ENCODE measurements at places on chromosomes 7 and 10.

DNA sequence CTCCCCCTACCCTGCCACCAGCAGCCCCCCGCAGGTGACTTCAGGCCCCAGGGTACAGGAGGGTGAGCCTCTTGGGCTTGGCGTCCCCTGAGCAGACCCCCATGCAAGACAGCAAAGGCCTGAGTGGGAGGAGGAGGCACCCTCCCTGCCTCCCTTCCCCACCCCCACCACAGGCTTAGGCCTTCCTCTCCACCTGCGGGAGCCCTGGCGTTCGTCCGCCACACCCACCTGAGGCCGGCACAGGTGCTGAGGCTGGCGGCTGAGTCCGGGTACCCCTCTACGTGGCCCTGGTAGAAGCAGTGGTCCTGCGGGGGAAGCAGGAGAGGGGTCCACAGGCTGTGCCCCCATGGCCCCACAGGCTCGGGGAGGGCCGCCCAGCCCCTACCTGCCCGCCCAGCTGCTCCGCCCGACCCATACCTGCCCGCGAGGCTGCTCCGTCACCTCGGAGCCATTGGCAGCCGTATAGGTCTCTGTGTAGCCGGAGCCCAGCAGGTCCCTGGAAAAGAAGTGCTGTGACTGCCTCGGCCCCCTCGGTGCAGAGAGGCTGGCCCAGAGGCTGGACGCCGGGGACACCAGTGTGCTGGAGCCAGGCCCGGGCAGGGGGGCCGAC is 3.0 kb downstream of the ADAM8 start:
- DNase-seq, result no peak

DNA sequence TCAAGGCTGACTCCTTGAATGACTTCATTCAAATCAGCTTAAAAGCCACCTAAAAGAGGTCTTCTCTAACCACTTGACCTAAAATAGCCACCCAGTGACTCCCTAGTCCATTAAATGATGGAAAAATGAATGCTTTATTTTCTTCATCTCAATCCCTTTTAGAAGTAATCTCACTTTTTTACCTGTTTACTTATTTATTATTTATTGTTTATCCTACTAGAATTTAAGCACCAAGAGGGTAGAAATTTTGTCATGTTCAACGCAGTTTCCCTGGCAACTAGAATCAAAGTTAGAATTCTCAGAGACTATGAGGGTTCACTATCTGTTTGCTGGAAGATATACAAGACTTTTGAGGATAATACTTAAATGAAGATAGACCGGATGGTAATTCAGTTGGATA is at the start of gene LIPJ:
Gene LIPJ (plus strand): TSS at position 301 of the 400 bp plus-strand sequence. CDS start 3,926 bp downstream, outside the sequence.
- DNase-seq, result no peak

DNA sequence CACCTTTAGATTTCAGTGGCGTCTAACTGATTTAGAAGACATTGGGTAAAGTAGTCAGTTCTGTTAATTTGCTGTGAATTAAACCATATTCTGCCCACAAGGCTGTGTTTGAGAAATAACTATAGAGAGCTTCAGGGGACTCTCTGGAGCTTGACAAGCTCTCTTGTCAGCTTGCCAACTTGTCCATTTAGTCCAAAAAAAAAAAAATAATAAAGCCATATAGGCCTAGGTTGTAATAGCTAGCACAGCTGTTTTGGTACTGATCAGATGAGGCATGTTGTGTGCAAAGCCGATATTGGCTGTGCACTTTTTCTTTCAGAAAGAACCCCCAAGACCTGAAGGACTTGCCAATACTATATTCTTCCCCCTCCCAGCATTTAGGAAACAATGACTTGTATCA is 20.2 kb upstream of the ZNF282 start:
- DNase-seq, result no peak

- no peak for DNase-seq
These were observed 44.0 kb upstream of the ANK3 start for GRCh38 chr10:60433684-60434083.

GRCh38 chr10:88243836-88244730 is 339.0 kb downstream of the RNLS start:
- no peak for DNase-seq

- no peak for DNase-seq
These were observed 200.3 kb upstream of the SVIL start for GRCh38 chr10:29835055-29835454.

DNA sequence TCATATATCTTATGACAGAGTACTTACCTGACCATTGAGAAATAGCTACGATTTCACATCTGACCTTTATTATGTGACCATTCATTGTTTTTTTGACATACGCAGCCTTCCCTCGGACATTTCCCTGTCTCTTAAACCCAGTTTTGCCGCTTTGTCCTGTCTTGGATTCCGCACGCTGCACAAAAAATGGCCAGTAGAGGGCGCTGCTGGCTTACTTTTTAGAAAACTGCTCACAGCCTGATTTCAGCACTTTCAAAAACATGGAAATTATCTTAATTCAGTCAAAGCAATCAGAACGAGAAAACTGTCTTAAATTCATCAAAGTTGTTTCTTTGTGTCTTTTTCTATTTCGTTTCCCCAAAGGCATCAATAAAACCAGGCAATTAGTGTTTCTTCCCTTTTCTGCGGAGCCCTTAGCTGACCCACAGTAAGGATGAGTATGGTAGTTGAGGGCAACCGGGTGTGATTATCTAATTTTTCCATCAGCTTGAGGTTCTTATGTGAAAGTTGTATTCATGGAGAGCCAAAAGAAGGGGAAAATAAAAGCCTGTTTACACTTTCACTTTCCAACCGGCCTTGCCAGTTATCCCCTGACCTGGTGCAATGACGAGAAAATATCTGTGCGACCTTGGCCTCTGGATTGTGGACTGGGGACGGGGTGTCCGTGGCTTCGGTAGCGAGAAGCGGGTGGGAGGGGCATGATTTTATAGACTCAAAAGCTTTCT is 144.4 kb downstream of the DYNC1I1 start:
- DNase-seq, result peak; percentile 58

- DNase-seq, result no peak
These were observed 191.8 kb downstream of the PTPRN2 start for GRCh38 chr7:158395780-158396278.
